ENCODE measurements at places on chromosomes 6 and 20. TPM values are rescaled to one million over a fixed set of nuclear protein-coding genes. Genes with fewer than 3 reads are reported as not detected.
A peak's percentile ranks its signal among the peaks of the same experiment; 100 is the strongest.

DNA sequence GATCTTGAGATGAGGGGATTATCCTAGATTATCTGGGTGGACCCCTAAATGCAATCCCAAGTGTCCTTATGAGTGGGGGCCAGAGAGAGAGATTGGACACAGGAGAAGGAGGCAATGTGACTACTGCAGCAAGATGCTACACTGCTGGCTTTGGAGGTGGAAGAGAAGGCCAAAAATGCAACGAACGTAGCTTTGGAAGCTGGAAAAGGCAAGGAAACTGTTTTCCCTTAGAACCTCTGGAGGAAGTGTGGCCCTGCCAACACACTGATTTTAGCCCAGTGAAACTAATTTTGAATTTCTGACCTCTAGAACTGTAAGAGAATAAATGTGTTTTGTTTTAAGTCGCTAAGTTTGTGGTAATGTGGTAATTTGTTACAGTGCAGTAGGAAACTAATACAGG, 15.7 kb downstream of the PPARD start:
- no peak overlapping the region for H3K27ac ChIP-seq
- no peak for DNase-seq
- no peak overlapping the region for H3K4me3 ChIP-seq
- no peaks in the 10 kb centered on the region for H3K27me3 ChIP-seq
- H3K36me3 ChIP-seq = no peaks in the 10 kb centered on the region

GRCh38 chr6:39653612-39654011, 71.6 kb downstream of the KIF6 start:
- no peak for DNase-seq
- H3K36me3 ChIP-seq = no peaks in the 10 kb centered on the region
- no peaks in the 10 kb centered on the region for H3K4me1 ChIP-seq
- no peak overlapping the region for H3K27ac ChIP-seq

GRCh38 chr20:47875297-47876025, 90.2 kb upstream of the SULF2 start:
- H3K36me3 ChIP-seq = no peaks in the 10 kb centered on the region
- H3K4me3 ChIP-seq = no peak overlapping the region
- no peak overlapping the region for H3K27ac ChIP-seq
- H3K27me3 ChIP-seq = no peaks in the 10 kb centered on the region

- H3K27ac ChIP-seq = no peak overlapping the region
- no peak for DNase-seq
- H3K27me3 ChIP-seq = no peaks in the 10 kb centered on the region
- no peaks in the 10 kb centered on the region for H3K4me1 ChIP-seq
- H3K36me3 ChIP-seq = no peaks in the 10 kb centered on the region
Measured at GRCh38 chr6:1407499-1407990, 18.2 kb downstream of the FOXF2 start.

GRCh38 chr6:156698239-156699016, 78.8 kb upstream of the ARID1B start:
- H3K4me1 ChIP-seq = 0 out of 2 replicates have a peak, but pooled peaks cover 11% of the 10 kb centered on the region
- no peaks in the 10 kb centered on the region for H3K36me3 ChIP-seq
- H3K4me3 ChIP-seq = no peak overlapping the region
- H3K27ac ChIP-seq = no peak overlapping the region

DNA sequence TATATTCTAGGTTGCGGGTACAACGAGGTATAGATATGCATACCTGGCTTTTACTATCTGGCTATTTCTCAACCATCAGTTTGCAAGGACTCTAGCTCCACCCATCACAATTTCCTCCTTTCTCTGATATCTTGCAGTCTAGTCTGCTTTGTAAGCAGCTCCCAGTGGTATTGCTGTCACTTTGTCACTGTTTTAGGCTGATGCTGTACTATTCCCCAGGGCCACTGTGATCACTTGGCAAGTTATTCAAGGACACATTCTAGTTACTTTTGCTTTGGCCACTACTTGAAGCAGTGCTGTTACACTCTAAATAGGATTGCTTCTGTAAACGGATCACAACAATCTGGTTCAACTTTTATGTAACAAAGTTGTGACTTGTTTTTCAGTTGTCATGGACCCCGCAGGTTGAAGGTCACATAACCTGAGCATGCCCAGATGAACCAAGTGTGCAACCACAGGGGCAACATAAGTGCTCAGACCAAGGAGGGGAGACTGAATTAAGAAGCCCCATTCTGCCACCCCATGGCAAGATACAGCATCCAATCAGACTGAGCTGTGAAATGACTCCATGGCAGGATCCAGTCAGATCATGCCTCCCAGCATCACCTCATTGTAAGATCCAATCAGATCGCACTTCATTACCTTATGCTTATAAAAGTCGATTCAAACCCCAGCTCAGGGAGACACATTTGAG, 588.4 kb upstream of the CITED2 start:
- H3K4me1 ChIP-seq = peaks cover 16% of the 10 kb centered on the region
- no peak overlapping the region for H3K27ac ChIP-seq
- no peaks in the 10 kb centered on the region for H3K27me3 ChIP-seq
- no peak overlapping the region for H3K4me3 ChIP-seq

GRCh38 chr6:16163066-16163465, 34.2 kb downstream of the MYLIP start:
- no peak for DNase-seq
- peaks cover 10% of the 10 kb centered on the region for H3K27me3 ChIP-seq
- no peaks in the 10 kb centered on the region for H3K4me1 ChIP-seq
- no peaks in the 10 kb centered on the region for H3K36me3 ChIP-seq
- no peak overlapping the region for H3K4me3 ChIP-seq

- H3K27me3 ChIP-seq = peaks cover 22% of the 10 kb centered on the region
- no peak overlapping the region for H3K27ac ChIP-seq
- H3K4me3 ChIP-seq = no peak overlapping the region
- DNase-seq = peak; percentile 72
- H3K36me3 ChIP-seq = no peaks in the 10 kb centered on the region
- no peaks in the 10 kb centered on the region for H3K4me1 ChIP-seq
Measured at GRCh38 chr6:215335-216034, 76.8 kb upstream of the DUSP22 start.

DNA sequence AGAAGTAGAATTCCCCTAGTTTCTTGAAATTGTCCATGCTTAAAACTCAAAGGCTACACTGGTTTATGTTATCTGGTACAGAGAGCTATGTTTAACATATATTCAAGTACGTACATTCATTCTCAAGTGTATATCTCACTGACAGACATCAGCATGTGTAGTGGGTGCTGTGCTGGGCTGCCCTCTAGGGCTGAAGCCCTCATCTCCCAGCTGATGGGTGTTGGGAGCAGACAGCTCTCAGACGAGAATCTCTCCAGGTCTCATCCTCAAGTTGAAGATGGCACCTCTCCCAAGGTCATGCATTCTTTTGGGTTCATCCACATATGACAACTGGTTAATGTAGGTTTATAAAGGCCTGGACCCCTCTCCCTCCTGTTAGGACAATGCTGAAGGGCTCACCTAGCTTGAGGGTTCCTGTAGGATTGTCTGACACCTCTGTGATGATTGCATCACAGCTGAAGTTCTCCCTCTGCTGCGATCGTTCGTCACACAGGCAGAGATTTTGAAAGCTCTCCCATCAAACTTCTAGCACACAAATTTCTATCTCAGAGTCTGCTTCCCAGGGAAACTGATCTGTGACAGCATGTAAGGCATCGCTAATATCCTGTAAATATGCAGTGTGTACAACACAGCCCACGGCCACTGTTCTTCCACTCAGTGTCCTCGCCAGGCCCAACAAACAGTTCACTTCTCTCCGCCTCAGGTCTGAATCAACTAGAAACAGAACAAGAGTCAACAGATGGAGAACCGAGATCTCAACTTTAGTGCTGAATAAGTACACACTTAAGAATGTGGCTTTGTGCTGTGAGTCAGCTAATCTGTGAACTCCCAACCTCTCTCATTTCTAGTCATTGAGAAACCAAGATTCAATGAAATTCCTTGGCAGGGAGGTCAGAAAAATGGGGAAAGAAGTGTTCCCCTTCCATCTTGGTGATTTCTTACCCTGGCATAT, 43.2 kb downstream of the PREP start:
- peak; percentile 20 for DNase-seq
- H3K4me1 ChIP-seq = peaks cover 20% of the 10 kb centered on the region
- H3K27ac ChIP-seq = peak overlapping the region; percentile 70
- no peak overlapping the region for H3K4me3 ChIP-seq
- H3K27me3 ChIP-seq = no peaks in the 10 kb centered on the region
- H3K36me3 ChIP-seq = peaks cover 50% of the 10 kb centered on the region

- no peaks in the 10 kb centered on the region for H3K4me1 ChIP-seq
- no peak overlapping the region for H3K4me3 ChIP-seq
- H3K27me3 ChIP-seq = no peaks in the 10 kb centered on the region
- no peak overlapping the region for H3K27ac ChIP-seq
- no peak for DNase-seq
Measured at GRCh38 chr6:166486536-166486880, 100.0 kb downstream of the RAMACL start.

DNA sequence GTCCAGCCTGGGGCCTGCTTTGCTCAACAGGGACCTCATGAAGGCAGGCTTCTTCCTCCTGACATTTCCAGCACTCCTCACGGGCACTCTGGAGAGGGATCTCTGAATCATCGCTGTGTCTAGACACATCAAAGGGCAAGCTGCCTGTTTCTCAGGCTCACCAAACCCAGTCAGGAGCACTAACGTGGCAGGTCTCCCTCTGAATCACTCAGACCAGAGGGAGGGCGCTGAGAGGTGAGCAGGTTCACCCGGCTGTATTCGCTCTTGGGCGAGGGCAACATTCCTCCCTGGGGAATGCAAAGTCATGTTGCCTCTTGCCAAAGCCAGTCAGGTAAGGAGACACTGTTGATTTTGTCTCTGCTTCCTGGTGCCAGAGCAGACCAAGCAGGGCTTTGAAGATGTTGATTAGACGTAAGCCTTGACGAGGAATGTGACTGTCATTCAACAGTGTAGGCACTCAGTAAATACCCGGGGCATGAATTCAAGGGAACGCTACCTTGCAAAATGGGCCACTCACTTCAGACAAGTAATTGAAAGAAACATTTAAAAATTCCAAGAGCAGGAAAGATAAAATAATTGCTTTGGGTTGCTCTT, 50.1 kb downstream of the CYP24A1 start:
- peak; percentile 98 for DNase-seq
- H3K4me1 ChIP-seq = peaks cover 71% of the 10 kb centered on the region
- H3K4me3 ChIP-seq = peak overlapping the region; percentile 35
- peak overlapping the region; percentile 99 for H3K27ac ChIP-seq
- H3K27me3 ChIP-seq = no peaks in the 10 kb centered on the region
- H3K36me3 ChIP-seq = no peaks in the 10 kb centered on the region

DNA sequence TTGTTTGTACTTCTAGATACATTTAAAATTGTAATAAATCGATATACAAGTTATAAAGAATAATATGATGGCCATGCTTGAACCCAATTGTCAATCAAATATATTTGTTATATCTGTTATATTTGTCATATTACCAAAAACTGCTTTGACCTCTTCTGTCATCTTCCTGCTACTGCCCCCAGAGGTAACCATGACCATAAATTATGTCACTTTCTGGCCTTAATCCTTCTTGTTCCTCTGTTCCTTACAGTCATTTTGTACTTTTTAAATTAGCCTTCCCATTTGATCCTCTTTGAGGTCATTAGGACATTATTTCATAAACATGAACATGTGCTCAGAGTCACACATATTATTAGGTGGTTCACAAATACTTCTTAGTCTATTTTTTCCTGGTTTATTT, 124.7 kb downstream of the HFE start:
- peaks cover 12% of the 10 kb centered on the region for H3K4me1 ChIP-seq
- no peak for DNase-seq
- H3K27ac ChIP-seq = no peak overlapping the region
- H3K27me3 ChIP-seq = no peaks in the 10 kb centered on the region
- no peak overlapping the region for H3K4me3 ChIP-seq
- no peaks in the 10 kb centered on the region for H3K36me3 ChIP-seq

GRCh38 chr6:36504181-36504580, 43.1 kb downstream of the STK38 start:
- H3K27me3 ChIP-seq = no peaks in the 10 kb centered on the region
- no peak for DNase-seq
- H3K36me3 ChIP-seq = peaks cover 41% of the 10 kb centered on the region

DNA sequence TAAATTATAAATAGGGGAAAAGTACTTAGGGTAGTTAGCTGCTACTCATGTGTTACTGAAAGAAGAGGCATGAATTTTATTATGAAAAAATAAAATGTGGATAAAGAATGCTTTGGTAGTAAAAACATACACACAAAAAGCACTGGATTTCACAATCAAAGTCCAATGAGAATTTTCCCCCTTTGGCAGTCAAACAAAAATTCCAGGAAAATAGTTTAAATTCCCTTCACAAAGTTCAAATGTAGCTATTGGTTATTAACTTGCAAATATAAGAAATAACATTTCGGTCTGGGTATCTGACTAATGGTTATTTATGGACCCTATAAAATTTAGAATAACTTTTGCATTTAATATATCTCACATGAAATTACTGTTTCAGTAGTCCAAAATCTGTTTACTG, 210.4 kb downstream of the FOXC1 start:
- no peaks in the 10 kb centered on the region for H3K27me3 ChIP-seq
- no peak overlapping the region for H3K4me3 ChIP-seq
- DNase-seq = no peak
- no peaks in the 10 kb centered on the region for H3K4me1 ChIP-seq
- H3K27ac ChIP-seq = no peak overlapping the region

GRCh38 chr6:2147261-2147660, 98.1 kb downstream of the GMDS start:
- no peak for DNase-seq
- no peaks in the 10 kb centered on the region for H3K27me3 ChIP-seq
- H3K4me1 ChIP-seq = no peaks in the 10 kb centered on the region
- no peak overlapping the region for H3K27ac ChIP-seq
- H3K4me3 ChIP-seq = no peak overlapping the region

DNA sequence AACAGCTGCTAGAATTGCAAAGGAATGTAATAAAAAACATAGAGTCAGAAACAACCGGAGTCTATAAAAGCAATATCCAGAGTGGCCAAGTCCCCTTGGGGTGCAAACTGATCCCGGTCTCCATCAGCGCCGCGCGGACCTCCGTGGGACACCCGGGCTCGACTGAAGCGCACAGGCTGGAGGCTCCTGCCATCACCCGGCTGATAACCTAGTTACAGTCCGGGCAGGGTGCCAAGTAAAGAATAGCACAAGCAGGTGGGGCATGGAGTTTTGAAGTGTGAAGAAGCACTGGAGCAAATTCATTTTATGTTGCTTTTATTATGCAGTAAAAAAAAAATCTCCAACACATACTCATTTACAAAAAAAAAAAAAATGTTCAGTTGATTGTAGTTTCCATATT, 205.1 kb upstream of the GMDS start:
- H3K27ac ChIP-seq = no peak overlapping the region
- no peaks in the 10 kb centered on the region for H3K4me1 ChIP-seq

GRCh38 chr6:168104636-168105035, 25.6 kb upstream of the FRMD1 start:
- H3K4me3 ChIP-seq = no peak overlapping the region
- H3K27ac ChIP-seq = no peak overlapping the region
- no peak for DNase-seq
- H3K27me3 ChIP-seq = peaks cover 92% of the 10 kb centered on the region
- H3K36me3 ChIP-seq = no peaks in the 10 kb centered on the region

The TOX2 gene
- total RNA-seq = 30.1 TPM

The SH3BGRL2 gene
- total RNA-seq = 27.4 TPM

The XKR7 gene
- not detected for total RNA-seq

The SRSF12 gene
- total RNA-seq = not detected

The CAGE1 gene
- 0.13 TPM for total RNA-seq
